ENCODE measurements at places on chromosomes 5 and 9.

- H3K27me3 ChIP-seq, result no peaks in the 10 kb centered on the region
- no peaks in the 10 kb centered on the region for H3K4me1 ChIP-seq
- no peaks in the 10 kb centered on the region for H3K36me3 ChIP-seq
- DNase-seq, result peak; percentile 4
These were observed 94.2 kb downstream of the ADAMTS19 start for GRCh38 chr5:129554134-129554904.

DNA sequence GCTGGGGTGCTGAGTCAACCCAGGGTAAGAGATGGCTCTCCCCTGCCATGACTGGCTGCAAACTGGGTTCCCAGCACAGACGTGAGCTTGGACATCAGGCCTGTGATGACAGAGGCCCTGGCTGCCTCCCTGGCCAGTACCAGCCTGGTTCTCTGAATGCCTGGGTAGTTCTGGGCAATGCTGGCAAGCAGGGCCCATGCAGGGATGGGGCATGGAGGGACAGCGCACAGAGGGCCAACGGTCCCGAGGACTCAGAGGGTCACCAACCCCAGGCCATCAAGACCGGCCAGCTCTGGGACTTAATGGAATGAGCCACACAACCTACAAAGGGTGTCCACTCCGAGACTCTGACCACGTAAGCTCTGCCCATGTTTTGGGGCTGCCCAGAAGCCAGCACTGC, 241.4 kb downstream of the FSTL4 start:
- no peak overlapping the region for H3K27ac ChIP-seq
- peaks cover 3% of the 10 kb centered on the region for H3K27me3 ChIP-seq
- DNase-seq, result no peak

- H3K36me3 ChIP-seq, result no peaks in the 10 kb centered on the region
- H3K27ac ChIP-seq, result no peak overlapping the region
- no peaks in the 10 kb centered on the region for H3K4me1 ChIP-seq
These were observed 14.0 kb downstream of the MAP3K1 start for GRCh38 chr5:56829137-56829908.

DNA sequence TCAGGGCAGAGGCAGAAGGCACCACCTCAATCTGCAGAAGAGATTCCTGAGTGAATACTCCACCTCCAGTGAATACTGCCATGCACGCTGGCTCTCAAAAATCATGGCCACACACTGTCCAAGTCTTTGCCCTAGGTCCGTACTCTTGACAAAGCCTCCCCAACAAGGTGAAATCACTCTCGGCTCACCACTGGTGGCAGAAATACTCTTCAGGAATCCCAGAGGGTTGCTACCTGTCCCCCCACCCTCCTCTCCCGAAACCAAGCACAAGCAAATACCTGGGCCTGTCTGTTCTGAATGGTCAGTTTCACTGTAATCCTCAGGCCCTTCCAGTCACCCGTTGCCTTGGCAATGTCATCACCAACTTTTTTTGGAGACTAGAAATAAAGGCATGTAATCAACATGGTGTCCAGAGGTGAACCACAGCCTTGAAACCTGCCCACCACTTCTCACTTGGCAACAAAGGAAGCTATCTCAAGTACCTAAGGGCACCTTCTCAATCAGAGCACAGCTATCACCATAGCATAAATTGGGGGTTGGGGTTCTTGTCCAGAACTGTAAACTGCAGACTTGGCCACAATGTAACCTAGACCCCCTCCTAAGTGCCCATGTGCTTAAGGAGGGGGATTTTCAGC, 1.8 kb downstream of the RPL12 start:
- peak; percentile 18 for DNase-seq
- H3K4me3 ChIP-seq, result peak overlapping the region; percentile 62
- peak overlapping the region; percentile 92 for H3K27ac ChIP-seq
- no peaks in the 10 kb centered on the region for H3K27me3 ChIP-seq
- peaks cover 2% of the 10 kb centered on the region for H3K4me1 ChIP-seq
- H3K36me3 ChIP-seq, result peaks cover 35% of the 10 kb centered on the region

- H3K27me3 ChIP-seq, result no peaks in the 10 kb centered on the region
- no peak overlapping the region for H3K27ac ChIP-seq
- H3K36me3 ChIP-seq, result no peaks in the 10 kb centered on the region
- H3K4me3 ChIP-seq, result no peak overlapping the region
- H3K4me1 ChIP-seq, result no peaks in the 10 kb centered on the region
These were observed 133.2 kb upstream of the PHYKPL start for GRCh38 chr5:178365501-178366440.

GRCh38 chr9:94808926-94809700, 82.6 kb downstream of the AOPEP start:
- H3K27ac ChIP-seq, result no peak overlapping the region
- H3K36me3 ChIP-seq, result peaks cover 2% of the 10 kb centered on the region
- DNase-seq, result peak; percentile 89
- H3K4me3 ChIP-seq, result no peak overlapping the region

DNA sequence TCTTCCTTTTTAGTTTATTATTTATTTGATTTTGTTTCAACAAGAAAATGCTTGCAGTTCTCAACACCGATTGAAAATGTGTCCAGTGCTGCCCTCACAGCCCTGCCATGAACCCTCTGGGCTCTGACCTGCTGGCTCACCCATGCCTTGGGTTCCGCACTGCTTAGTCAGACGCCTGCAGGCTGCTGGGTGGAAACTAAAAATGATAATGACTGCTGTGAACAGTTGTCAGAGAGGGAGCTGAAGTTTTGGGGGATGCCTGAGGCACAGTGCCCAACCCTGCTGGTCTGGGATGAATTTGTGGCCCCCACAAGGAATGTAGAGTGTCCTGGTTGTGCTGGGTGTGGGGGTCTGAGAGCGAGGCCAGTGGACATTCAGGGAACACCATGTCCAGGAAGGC, 22.2 kb upstream of the CFAP157 start:
- H3K27me3 ChIP-seq, result no peaks in the 10 kb centered on the region
- H3K27ac ChIP-seq, result no peak overlapping the region
- no peak overlapping the region for H3K4me3 ChIP-seq
- peaks cover 29% of the 10 kb centered on the region for H3K36me3 ChIP-seq
- peak; percentile 56 for DNase-seq

GRCh38 chr9:98039607-98040017, 16.9 kb upstream of the NANS start:
- DNase-seq, result no peak
- peaks cover 6% of the 10 kb centered on the region for H3K4me1 ChIP-seq
- H3K36me3 ChIP-seq, result no peaks in the 10 kb centered on the region
- no peak overlapping the region for H3K27ac ChIP-seq

GRCh38 chr5:20224046-20224445, 236.0 kb upstream of the CDH18 start:
- no peaks in the 10 kb centered on the region for H3K27me3 ChIP-seq
- no peak overlapping the region for H3K4me3 ChIP-seq
- no peak overlapping the region for H3K27ac ChIP-seq

All from fibroblast of lung (primary cell).